ENCODE measurements at places on chromosomes 12 and 14.

- peak; percentile 22 for DNase-seq
These were observed 619 bp downstream of the ERC1 start for GRCh38 chr12:991350-992333.

- no peak for DNase-seq
These were observed 41.0 kb upstream of the NCOR2 start for GRCh38 chr12:124608450-124608870.

GRCh38 chr12:94545935-94546771, 86.5 kb upstream of the CEP83 start:
- peak; percentile 40 for DNase-seq

DNA sequence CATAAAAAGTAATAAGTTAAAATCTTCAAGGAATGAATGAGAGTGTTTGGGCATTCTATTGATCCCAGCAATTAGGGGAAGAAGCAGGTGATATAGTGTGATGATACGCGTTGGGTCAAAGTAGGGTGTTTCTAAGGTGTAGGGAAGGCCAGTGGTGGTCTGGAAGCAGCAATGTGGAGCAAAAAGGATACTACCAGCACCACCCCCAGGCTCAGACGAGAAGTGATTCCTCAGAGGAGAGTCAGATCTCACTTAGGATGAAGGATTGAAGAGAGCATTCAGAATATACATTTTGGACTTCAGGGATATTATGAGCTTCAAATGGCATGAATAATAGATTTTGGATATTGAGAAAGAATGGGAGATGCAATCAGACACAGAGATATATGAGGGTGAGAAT, 497.6 kb downstream of the RMST start:
- DNase-seq: no peak

- DNase-seq: no peak
These were observed 73.8 kb upstream of the BDKRB2 start for GRCh38 chr14:96130854-96131253.

GRCh38 chr14:103738701-103739451, 23.3 kb downstream of the ZFYVE21 start:
- DNase-seq: no peak

GRCh38 chr14:72528059-72528862, 365.6 kb downstream of the DPF3 start:
- no peak for DNase-seq

GRCh38 chr14:59897757-59898383, 22.1 kb upstream of the LRRC9 start:
- DNase-seq: peak; percentile 67

- DNase-seq: no peak
These were observed 30.9 kb downstream of the ABCB9 start for GRCh38 chr12:122935318-122935717.

DNA sequence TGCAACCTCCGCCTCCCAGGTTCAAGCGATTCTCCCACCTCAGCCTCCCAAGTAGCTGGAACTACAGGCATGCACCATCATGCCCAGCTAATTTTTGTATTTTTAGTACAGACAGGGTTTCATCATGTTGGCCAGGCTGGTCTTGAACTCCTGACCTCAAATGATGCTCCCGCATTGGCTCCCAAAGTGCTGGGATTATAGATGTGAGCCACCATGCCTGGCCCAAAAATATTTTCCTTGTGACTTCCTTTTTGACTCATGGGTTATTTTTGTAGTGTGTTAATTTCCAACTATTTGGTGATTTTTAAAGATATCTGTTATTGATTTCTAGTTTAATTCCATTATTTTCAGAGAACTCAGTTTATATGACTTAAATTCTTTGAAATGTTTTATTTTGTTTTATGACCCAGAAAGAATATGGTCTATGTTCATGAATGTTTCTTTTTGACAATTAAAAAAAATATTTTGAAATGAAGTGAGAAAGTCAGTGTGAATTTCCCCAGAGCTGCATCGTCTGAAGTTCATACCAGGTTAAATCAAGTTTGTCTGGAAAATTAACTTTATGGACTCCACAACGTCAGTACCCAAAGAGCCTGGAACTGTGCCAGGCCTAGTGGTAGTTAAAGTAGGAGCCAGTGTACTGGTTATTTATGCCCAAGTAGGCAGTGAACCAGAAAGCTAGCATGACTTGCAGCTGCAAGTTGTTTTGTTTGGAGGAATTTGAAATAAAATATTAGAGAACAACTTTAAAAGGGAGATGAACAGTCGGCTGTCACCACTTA, 2.8 kb upstream of the CDKL1 start:
- peak; percentile 56 for DNase-seq

DNA sequence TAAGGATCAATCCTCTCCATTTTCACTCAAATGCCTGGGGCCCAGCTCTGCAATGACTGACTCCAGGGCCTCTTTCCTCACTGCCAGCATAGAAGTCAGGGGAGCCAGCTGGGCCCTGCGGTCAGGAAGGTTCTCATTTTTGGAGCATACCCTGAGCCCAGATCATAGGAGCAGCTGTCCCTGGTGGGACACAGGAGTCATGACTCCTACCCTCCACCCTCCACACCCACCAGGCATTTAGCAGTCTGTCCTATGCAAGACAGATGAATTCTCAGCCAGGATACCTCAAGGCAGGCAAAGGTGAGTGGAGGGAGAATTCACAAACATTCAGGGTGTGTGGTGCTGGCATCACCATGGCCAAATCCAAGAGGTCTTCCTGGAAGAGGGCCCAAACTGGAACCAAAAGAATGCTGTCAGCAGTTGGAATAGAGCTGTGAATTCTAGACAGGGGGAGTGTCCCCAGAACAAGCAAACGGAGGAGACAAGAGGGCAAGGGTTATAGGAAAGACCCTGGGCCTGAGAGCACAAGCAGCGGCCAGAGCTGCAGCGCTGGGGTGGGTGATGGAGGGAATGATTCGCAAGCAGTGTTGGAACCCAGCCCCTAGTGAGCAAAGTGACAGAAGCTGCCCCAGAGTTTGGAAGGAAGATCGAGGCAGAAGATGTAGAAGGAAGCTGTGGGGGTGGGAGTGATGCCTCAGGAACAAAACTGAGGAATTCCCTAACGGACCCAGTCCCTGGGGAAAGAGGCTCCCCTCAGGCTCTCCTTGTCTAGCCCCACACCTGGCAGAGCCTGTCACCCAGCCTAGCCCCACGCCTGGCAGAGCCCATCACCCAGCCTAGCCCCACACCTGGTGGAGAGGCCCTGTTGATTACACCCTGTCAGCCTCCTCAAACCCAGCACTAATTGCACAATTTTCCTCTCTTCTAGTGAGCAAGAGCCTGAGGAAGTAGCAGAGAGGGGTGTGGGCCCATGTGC, 4.5 kb upstream of the REM2 start:
- DNase-seq: no peak

DNA sequence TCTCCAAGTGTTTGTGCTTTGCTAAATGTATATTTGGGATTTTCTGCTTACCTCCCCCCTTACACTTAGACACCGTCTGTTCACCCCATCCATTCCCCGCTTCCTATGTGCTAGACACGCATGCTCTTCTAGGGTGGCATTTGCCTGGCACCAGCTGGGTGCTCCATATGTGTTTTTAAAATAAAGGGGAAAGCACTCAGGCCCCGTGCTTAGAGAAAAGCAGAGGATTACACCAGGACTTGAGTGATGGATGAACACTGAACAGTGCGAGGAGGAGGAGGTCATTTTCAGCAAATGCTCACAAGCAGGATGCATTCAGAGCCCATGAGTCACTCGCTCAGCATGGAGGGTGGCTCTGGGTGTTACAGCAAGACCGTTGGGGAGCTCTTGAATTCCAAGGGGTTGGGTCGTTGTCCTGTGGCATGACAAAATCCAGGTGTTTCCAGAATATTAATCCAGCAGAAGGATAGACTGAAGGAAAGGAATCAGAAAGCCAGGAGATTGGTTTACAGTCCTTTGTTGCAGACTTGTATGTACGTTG, 2.9 kb upstream of the BDKRB1 start:
- peak; percentile 53 for DNase-seq

DNA sequence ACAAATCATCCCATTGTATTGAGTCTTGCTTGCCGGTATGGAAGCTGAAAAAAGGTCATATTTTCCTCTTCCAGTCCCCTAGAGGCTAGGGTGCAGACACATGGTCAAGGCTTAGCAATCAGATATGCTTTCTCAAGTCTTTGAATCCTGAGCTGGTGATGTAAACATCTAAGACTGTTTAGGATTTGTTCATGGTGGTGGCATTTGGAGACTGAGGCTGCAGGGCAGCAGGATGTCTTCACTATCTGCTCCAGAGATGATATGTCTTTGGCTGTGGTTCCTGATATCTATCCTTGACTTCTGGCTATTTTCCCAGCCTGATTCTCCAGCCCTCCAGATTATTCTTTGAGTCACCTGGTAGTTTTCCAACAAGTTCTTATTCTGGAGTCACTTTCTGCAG, 50.5 kb upstream of the DACT1 start:
- DNase-seq: no peak

- peak; percentile 96 for DNase-seq
These were observed 212.1 kb downstream of the GXYLT1 start for GRCh38 chr12:41932470-41932991.

DNA sequence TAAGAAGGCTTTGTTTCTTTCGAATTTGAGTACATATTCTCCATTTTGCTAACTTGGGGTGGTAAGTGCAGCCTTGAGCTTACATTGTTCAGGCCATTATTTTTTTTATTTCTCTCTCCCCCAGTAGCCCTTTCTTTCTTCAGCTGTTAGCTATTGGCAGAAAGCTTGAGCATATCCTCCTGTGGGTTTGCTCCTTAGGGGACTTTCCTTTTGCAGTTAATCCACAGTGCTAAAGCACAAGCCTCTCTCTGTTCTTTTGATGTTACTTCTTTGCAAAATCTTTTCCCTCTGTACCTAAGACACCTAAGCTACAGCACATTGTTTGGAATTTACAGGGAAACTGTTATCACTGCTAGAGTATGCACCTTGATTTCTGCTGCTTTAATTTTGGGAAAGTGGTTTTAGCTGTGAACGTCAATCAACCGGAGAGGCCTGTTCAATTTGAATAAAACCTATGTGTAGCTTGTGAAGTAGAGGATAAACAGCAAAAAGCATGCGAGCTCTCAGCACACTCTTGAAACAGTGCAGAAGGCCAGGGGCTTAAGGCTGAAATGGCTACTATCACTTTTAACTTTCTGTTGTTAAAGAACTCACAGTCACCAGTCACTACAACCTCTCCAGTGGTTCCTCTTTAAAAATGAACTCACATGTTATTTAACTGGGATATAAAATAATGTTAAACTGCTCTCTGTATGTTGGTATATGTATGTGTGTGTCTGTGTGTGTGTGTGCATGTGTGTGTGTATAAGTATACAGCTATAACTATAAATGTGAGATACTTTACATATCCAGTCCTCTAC, 139.2 kb downstream of the PDZRN4 start:
- no peak for DNase-seq

- no peak for DNase-seq
These were observed 193.2 kb downstream of the CHST11 start for GRCh38 chr12:104649921-104650320.

GRCh38 chr12:128940974-128941373, 87.7 kb downstream of the GLT1D1 start:
- no peak for DNase-seq

GRCh38 chr12:115375186-115375991, 691.4 kb upstream of the TBX3 start:
- DNase-seq: no peak

DNA sequence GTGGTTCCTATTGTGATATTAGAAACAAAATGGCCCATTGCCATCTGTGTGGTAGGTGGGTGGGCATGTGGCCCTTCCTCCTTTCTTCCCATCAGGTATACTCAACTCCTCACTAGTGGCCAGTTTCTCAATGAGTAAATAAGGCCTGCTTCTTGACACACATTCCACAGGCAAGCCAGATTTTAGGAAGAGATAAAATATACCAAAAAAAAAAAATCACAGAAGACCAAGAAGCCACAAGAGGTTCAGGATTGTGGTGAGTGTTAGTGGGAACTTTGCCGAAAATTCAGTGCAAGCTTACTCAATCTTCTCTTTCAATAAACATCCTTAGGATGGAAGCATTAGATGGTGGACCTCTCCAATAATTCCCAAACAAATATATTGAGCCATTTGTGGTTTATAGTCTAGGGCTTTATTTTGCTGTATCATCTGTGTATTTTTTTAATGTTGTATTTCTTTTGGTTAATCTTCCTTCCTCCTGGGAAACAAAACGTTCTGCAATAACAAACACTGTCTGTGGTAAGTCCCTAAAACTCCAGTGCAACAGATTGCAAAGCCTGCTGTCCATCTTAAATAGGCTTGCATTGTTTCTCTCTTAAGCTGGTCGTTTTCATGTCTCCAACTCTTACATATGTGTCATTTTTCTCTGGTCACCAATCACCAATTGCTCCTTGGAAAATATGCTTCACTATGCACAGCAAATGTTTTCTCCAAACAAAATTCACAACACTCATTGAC, 289.9 kb upstream of the KITLG start:
- no peak for DNase-seq

DNA sequence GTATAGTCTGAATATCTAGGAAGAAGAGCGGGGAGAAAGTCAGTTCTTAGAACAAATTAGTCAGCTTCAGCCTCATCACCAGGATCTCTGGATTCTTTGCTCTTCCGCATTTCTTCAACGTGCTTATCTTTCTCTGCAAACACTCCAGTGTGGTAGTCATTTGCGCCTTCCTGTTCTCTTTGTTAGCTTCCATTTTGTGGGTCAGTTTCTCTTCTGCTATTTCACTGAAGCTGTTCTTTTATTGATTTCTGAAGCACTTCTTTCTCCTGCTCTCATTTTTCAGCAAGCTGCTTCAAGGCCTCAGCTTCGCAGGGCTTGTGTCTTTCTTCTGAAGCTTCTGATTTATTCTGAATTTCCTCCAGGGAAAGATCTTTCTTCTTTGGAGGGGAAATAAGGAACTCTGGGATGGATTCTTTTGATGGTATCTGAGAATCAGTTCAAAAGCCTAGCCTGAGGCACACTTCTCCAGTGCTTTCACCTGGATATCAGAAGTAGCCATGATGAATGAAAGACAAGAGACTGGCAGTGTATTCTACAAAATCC, 13.5 kb downstream of the AMN1 start:
- no peak for DNase-seq

GRCh38 chr12:111296906-111297463, 71.9 kb downstream of the PHETA1 start:
- no peak for DNase-seq

DNA sequence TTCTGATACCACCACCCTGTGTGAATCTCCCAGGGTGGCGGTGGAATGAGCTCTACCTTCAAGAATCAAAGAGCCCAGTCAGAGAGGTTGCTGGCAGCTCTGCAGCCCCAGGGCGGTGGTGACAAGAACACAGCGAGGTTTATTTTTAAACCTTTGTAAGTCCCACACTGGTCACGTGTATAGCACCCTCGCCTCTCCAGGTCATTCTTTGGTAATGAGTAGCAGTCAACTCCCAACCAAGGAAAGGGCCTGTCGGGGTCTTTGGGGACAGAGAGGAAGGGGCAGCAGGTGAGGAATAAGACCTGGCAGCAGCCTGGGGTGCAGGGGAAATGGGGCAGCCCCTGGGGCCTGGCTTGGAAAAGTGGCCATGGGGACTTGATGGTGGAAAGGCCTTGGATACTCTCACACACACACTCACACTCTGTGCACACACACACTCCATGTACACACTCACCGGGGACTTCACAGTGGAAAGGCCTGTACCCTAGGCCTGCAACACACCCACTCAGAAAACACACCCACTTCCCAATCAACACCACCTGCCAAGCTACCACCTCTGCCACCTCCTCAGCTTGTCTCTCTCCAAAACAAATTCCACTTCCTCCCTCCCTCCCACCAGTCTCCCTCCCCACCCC, 178.6 kb downstream of the DPF3 start:
- no peak for DNase-seq

- DNase-seq: no peak
These were observed 60.9 kb upstream of the FUT8 start for GRCh38 chr14:65351493-65352194.

GRCh38 chr14:52876311-52876710, 74.5 kb downstream of the FERMT2 start:
- no peak for DNase-seq

- DNase-seq: peak; percentile 57
These were observed at the start of gene ISM2 for GRCh38 chr14:77498120-77498979. TSS of gene ISM2 (minus strand) at chr14:77498816. CDS start at chr14:77498793, 23 bp downstream.

Measured in A673 (cell line).